ENCODE measurements at places on chromosomes 13 and 19. TPM values are rescaled to one million over a fixed set of nuclear protein-coding genes. Genes with fewer than 3 reads are reported as not detected.

- DNase-seq, result peak; percentile 92
Measured at GRCh38 chr19:34359140-34359953, 5.6 kb upstream of the GPI start.

GRCh38 chr19:15118789-15119494 is 11.7 kb downstream of the SYDE1 start:
- DNase-seq, result no peak

The PRR22 gene
- total RNA-seq, result 0.16 TPM

The NUFIP1 gene
- 7.5 TPM for total RNA-seq

- DNase-seq, result no peak
Measured at GRCh38 chr13:91167706-91168385, 179.6 kb upstream of the MIR17HG start.

DNA sequence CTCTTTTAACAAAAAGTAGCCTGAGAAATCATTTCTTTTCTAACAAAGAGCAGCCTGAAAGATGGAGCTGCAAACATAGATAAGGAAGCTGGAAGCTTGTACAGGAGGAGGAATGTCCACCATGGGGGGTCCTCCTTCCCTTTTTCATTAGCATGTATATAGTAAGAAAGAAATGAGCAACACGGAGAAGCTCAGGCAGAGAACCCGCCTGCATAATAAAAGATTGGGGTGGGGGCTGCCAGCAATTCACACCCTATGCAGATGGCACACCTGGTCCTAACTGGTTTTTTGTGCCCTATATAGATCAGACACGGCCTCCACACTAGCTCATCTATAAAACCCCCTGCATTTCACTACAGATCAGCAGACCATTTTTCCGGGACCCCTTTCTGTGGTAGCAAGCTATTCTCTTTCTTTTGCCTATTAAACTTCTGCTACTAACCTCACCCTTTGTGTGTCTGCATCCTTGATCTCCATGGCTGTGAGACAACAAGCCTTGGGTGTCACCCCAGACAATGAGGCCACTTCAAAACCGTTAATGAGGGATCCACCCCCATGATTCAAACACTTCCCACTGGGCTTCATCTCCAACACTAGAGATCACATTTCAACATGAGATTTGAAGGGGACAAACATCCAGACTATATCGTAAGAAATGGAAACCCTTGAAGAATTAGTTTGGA is 167.5 kb upstream of the FREM2 start:
- DNase-seq, result no peak

DNA sequence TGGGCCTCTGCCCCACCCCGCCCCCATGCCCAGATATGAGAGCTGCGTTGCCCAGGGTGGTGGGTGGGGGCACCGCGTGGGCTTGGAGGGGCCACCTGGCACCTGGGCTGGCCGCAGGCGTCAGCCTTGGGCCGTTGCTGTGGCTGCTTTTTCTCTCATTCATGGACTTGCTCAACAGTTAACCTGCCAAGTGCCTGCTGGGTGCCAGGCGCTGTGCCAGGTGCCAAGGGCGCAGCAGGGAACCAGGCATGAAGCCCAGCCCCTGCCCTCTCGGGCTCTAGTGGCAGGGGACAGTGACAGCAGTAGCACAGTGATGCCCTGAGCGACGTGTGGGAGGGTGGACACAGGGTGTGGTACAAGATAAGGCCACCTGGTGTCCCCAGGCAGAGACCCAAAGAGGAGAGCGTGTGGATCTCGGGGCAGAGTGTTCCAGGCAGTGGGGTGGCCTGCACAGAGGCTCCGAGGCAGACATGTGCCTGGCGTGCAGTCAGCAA is 28.1 kb downstream of the DHX34 start:
- DNase-seq, result no peak

The RPS19 gene
- total RNA-seq, result 405 TPM

The KISS1R gene
- not detected for total RNA-seq

Measured in occipital lobe (tissue), 3 donors.